RCC 7860 (cell line): ENCODE measurements at places on chromosomes 16 and 17.

DNA sequence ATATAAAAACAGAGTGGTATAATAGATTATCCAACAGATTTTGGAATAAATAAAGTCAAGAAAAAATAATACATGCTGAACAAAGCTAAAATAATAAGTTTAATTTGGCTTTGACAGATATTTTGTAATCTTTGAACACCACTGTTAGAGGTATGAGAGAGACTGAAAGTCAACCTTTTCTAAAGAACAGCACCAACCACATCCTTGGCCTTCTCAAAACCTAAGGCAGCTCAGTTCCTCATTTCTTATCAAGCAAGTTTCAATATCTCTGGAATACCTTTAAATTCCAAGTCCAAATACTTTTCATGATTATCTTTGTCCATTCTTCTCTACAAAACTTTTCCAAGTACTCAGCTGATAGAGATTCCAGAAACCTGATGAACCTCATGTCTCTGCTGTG, 1603.8 kb downstream of the CDH8 start:
- no peak for DNase-seq

- DNase-seq = peak; percentile 96
Observed at GRCh38 chr16:30949650-30950515, 1.0 kb downstream of the ORAI3 start.

DNA sequence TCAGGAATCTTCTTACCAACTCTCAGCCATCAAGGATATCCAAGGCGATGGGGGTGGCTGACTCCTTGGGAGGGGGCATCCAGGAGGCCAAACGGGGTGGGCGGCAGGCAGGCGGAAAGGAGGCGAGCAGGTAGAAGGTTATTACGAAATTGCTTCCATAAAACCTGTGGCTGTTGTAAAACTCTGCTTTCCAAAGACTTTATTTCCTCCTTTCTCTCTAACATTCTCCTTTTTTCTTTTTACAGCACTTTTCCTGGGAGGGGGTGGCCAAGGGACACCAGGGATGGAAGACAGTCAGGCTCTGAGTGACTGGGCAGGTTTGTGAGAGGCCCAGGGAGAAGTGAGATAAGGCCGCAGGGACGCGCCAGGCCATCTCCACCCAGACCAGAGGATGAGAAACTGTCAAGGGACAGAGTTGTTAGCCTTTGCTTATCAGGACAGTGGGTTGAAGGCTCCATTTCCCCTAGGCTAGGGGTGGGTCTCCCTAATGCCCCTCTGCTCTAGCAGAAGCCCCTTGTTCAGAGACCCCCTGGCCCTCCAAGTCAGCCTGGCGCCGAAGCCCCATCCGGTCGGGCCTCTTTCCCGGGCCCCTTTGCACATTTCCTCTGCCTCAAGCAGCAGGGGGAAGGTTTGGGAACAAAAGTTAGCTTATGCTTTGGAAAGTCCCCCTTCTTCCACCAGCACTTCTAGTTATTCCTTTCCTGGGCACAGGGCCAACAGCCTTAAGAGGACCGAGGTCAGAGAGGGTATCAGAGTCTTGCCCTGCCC, 5.0 kb upstream of the HOXB9 start:
- no peak for DNase-seq

DNA sequence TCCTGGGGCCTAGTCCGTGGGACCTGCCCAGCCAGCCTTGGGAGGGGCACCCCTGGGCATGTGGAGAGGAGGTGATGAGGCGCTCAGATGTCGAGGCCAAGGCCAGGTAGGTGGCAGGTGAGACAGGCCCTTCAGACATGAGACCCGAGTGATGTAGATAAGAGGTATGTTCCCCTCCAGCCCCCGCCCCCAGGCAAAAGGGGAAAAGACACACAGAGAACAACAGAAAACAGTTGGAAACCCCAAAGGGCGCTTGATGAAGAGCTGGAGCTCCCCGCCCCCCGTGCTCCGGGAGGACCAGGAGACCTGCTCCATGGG, 95.4 kb upstream of the CBX4 start:
- no peak for DNase-seq

GRCh38 chr17:1573932-1574696, 11.5 kb upstream of the PITPNA start:
- DNase-seq = peak; percentile 30

DNA sequence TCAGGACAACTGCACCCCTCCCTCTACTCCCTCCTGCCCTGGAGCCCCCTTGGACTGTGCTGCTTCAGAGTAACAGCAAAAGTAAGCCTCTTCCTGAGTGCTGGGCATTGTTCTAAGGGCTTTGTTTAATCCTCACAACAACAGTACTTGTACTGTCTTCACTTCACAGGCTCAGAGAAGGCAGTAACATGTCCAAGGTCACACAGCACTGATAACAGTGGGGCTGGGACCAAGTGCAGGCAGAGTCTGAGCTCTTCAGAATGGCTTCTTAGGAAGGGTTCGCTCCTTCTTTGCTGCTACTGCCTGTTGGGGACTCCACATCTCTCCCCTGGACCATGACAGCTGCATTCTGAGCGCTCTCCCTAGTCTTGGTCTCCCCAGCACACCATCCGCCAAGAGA, 24.6 kb downstream of the TMEM132E start:
- no peak for DNase-seq

DNA sequence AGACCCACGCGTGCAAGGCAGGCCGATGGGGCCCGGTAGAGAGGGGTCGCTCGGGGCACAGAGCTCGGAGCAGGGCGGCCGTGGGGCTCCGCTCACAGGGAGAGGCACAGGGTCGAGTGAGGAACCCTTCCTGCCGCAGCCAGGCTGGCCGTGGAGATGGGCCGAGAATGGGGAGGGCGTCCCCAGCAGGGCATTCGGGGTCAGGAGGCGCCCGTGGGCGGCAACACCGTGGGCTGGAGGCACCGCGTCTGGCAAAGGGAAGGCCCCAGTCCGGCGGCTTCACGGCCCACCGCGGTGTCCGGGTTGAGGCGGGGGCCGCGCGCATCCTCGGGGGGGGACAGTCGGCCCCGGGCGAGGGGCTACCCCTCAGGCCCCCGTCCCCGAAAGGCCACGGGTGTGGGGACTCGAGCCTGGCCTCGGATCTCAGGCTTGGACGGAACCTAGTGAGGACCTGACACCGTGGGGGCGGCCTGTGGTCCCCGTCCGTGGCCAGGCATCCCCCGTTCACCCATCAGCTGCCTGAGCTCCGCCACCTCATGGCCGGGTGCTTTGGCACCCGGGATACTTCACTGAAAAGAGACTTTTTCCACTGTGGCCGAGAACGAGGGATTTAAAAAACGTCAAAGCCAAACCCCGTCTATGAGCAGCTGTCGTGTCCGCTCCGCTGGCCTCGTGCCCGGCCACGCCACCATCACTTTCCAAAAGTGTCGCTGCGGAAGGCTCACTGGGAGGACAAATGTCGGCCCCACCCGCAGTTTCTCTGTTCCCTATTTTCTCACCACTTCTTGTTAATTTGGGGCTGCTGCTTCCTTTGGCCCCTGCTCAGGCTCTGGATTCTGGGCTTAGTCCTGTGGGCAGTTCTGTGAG, 73.6 kb downstream of the METRNL start:
- no peak for DNase-seq

DNA sequence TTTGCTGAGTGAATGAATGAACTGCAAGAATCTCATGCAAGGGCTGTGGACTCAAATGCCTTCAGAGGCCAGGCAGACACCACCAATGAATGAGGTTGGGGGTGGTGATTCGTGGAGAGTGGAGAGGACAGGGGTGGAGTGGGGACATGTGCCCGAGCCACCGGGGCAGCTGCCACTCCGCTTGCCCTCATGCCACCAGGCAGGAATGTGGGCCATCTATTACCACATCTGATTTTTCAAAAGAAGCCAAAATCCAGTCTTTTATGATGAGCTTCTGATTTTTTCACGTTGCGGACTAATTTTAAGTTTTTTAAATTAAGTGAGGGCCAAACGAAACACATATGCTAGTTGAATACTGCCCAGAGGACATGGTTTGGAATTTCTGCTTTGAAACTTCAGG, 67.1 kb upstream of the SMURF2 start:
- DNase-seq = no peak

- no peak for DNase-seq
Observed at GRCh38 chr17:44253006-44253405, 14.9 kb downstream of the SLC4A1 start.

- DNase-seq = no peak
Observed at GRCh38 chr16:85163278-85164112, 51.2 kb upstream of the CIBAR2 start.

DNA sequence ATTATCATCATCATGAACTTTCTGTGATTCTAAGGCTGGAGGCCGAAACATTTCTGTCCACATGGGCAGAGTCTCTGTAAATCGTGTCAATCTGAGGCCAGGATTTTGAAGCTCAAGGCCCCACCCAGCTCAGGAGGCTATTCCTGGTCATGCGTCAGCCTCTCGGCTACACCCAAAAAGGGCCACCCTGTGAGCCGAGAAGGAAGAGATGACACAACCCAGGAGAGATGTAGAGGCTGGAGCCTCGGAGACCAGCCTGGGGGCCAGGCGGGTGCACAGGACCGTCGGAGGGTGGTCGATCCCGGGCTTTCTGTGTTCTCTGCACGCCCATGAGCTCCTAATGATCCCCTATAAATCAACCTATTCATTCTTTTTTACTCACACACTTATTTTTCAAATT, 1.1 kb upstream of the CACNG1 start:
- no peak for DNase-seq

- no peak for DNase-seq
Observed at GRCh38 chr17:55726440-55726839, 3.8 kb upstream of the TMEM100 start.

- DNase-seq = no peak
Observed at GRCh38 chr17:80395402-80396151, 19.4 kb upstream of the ENDOV start.

- DNase-seq = no peak
Observed at GRCh38 chr16:10940501-10941079, 1.7 kb downstream of the DEXI start.

GRCh38 chr16:56643080-56643778, 4.8 kb downstream of the MT1A start:
- DNase-seq = peak; percentile 6

DNA sequence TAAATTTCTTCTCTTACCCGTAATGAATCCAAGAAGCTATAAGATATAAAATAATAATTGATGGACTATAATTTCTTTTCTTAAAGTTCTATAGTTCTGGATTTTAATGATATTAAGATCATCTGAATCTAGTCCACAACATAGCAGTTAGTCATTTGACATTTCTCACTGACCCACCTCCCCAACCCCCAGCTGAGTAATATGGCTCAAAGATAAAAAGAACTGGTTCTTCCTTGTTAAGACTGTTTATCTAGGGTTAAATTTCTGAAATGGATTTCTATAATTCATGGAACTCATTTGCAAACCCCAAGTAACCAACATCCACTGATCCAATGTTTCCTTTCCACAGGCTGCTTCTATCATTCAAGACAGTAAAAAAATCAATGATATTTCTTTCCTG, 133.9 kb upstream of the SOX9 start:
- DNase-seq = no peak

DNA sequence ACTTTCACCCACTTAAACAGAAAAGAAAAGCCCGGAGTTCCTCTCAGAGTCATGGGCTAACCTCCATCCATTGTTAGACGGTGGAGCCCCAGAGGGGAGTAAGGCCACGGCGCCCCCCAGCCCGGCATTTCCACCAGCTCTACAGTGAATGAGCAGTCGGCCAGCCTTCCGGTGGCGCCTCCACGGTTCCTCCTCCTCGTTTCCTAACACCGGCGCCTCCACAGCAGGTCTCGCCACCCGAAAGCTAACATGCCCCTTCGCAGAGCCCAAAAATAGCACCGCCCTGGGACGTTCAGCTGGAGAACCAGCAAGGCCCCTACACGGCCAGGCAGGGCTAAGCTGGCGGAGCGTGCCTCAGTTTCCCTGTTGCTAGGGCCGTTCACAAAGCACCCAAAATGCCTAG, 858 bp downstream of the MMD start:
- DNase-seq = no peak
